Sigmoid colon (tissue), 7 donors: ENCODE measurements at places on chromosomes 11 and 22. TPM values are rescaled to one million over a fixed set of nuclear protein-coding genes. Genes with fewer than 3 reads are reported as not detected.
A peak's percentile ranks its signal among the peaks of the same experiment; 100 is the strongest.

Gene PTDSS2
- 6.5 TPM for polyA plus RNA-seq

Gene FOLR2
- polyA plus RNA-seq, result 27.0 TPM

GRCh38 chr22:47237890-47238480 is 475.5 kb downstream of the TBC1D22A start:
- H3K4me1 ChIP-seq, result no peaks in the 10 kb centered on the region
- H3K27ac ChIP-seq, result no peak overlapping the region
- H3K4me3 ChIP-seq, result no peak overlapping the region
- no peak for DNase-seq

- no peaks in the 10 kb centered on the region for H3K4me1 ChIP-seq
- no peak overlapping the region for H3K27ac ChIP-seq
- no peak overlapping the region for H3K4me3 ChIP-seq
- DNase-seq, result no peak
Measured at GRCh38 chr11:73040046-73040445, 102.1 kb downstream of the FCHSD2 start.

Gene MMP12
- polyA plus RNA-seq, result 209 TPM

GRCh38 chr11:6357222-6357621 is 33.1 kb upstream of the SMPD1 start:
- no peak overlapping the region for H3K4me3 ChIP-seq
- H3K4me1 ChIP-seq, result peaks cover 20% of the 10 kb centered on the region
- H3K27me3 ChIP-seq, result no peaks in the 10 kb centered on the region

- H3K27me3 ChIP-seq, result no peaks in the 10 kb centered on the region
- no peak overlapping the region for H3K27ac ChIP-seq
- DNase-seq, result no peak
- no peak overlapping the region for H3K4me3 ChIP-seq
Measured at GRCh38 chr11:57082125-57082524, 93.4 kb downstream of the OR5AK2 start.

Gene C11orf91
- polyA plus RNA-seq, result not detected

Gene TBX10
- polyA plus RNA-seq, result 109 TPM

GRCh38 chr22:41876275-41876674 is 38.6 kb downstream of the SHISA8 start:
- DNase-seq, result no peak
- no peaks in the 10 kb centered on the region for H3K4me1 ChIP-seq
- no peaks in the 10 kb centered on the region for H3K27me3 ChIP-seq

Gene CHRNA10
- polyA plus RNA-seq, result 0.60 TPM

Gene MPZL3
- 4.4 TPM for polyA plus RNA-seq

Gene OR1S1
- polyA plus RNA-seq, result not detected

GRCh38 chr22:36386351-36386899 is 1.3 kb downstream of the MYH9 start:
- H3K4me1 ChIP-seq, result peaks cover 53% of the 10 kb centered on the region
- peak overlapping the region; percentile 99 for H3K4me3 ChIP-seq
- H3K27ac ChIP-seq, result peak overlapping the region; percentile 100
- no peak for DNase-seq

- peak; percentile 47 for DNase-seq
- H3K36me3 ChIP-seq, result no peaks in the 10 kb centered on the region
- no peak overlapping the region for H3K27ac ChIP-seq
Measured at GRCh38 chr22:48760481-48761390, 1066.9 kb downstream of the BRD1 start.
